ENCODE measurements at places on chromosomes 1 and 21. TPM values are rescaled to one million over a fixed set of nuclear protein-coding genes. Genes with fewer than 3 reads are reported as not detected.

DNA sequence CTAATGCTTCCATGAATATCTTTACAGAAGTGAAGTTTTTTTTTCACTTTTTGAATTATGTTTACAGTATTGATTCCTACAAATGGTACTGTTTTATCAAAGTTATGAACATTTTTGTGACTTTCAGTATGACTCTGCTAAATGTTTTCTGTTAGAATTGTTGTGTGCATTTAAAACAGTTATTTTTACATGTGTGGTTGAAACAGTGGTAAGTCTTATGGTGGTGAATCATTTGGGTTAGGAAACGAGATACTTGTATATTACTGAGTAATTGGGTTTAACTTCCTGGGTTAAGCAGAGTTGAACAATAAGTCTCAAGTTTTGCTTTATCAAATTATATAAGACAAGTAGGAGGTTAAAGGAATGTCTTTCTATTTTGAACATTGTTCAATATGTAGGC is 66.8 kb downstream of the VPS13D start:
- no peak for DNase-seq

DNA sequence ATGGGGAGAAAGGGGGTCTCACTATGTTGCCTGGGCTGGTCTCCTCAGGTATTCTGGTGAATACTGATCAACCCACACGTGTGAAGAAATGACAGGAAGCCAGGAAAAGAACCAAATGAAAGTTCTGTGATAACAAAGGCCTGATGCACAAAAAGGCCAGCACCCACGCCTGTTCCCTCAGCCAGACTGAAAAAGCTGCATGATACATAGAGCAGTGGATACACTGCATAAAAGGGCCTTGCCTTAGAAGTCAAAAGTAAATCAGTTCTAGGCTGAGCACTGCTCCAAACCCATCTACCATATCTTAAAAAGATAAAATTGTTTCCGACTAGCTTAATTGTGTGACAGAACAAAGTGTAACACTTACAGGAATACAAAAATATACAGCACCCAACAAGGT is 36.9 kb upstream of the PSMG1 start:
- no peak for DNase-seq

GRCh38 chr1:209342441-209343175 is 240.9 kb upstream of the CAMK1G start:
- DNase-seq: no peak

- DNase-seq: peak; percentile 61
Measured at GRCh38 chr1:155206891-155207805, 549 bp downstream of the THBS3 start.

GRCh38 chr21:45403133-45403824 is 1.7 kb upstream of the COL18A1 start:
- no peak for DNase-seq

- DNase-seq: no peak
Measured at GRCh38 chr1:175894581-175894980, 151.2 kb upstream of the TNR start.

- peak; percentile 68 for DNase-seq
Measured at GRCh38 chr1:61337981-61338848, 255.9 kb downstream of the NFIA start.

DNA sequence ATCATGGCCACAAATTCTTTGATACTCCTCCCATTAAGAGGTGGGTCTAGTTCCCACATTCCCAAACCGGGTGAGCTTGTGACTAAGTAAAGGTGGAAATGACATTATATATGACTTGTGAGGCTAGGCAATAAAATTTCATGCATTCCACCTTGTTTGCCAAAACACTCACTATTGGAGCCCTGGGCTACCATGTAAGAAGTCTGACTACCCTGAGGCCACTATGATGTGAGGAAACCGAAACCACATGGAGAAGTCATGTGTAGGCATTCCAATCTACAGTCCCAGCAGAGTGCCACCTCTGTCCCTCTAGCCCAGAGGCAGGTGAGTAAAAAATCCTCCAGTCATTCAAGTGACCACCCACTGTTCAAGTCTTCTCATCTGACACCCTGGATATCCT is 17.9 kb upstream of the SMG7 start:
- DNase-seq: no peak

- DNase-seq: peak; percentile 74
Measured at GRCh38 chr1:47997289-47998200, at the start of gene TRABD2B. Gene TRABD2B (minus strand): TSS chr1:47997385.

DNA sequence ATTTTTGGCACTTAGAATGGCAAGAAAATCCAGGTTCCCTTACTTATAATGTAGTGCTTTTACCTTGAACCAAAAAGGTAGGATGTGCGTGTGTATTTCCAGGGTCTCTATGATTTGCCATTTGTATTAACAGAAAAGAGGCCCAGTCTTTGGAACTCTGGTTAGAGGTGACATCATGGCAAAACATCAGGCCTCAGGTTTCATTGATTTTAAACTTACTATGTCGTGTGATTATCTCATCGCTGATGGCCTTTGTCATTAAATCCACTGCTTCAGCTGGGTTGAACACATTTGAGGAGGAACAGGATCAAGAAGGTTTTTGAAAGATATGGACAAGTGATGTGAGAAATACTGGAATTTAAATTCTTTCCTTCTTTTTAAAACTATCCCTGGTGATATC is 95.2 kb downstream of the PBX1 start:
- no peak for DNase-seq

GRCh38 chr1:2213576-2214505 is 14.3 kb upstream of the SKI start:
- peak; percentile 68 for DNase-seq

ITGB2 gene
- 9.2 TPM for total RNA-seq

SELENOF gene
- total RNA-seq: 138 TPM

NKAIN1 gene
- total RNA-seq: 33.4 TPM

ASPM gene
- 8.9 TPM for total RNA-seq

KNCN gene
- not detected for total RNA-seq

Measured in occipital lobe (tissue), 3 donors.